Esophagus squamous epithelium (tissue), 5 donors: ENCODE measurements at places on chromosomes 3 and 15.

DNA sequence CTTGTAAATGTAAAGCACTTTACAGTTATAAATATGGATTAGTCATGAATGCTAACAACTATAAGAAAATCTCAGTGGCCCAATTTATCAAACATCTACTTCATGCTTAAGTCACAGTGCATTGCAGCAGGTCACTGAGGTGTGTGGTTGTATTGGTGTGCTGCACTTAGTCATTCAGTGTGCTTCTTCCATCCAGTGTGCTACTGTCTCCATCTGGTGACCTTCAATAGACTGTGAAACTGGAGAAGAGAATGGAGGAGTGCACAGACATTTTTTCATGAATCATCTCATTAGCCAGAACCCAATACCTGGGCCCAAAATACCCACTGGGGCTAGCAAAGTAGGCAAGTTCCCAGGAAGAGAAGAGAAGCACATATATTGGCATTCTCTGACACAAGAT lies 199.6 kb downstream of the SHOX2 start:
- DNase-seq = no peak

DNA sequence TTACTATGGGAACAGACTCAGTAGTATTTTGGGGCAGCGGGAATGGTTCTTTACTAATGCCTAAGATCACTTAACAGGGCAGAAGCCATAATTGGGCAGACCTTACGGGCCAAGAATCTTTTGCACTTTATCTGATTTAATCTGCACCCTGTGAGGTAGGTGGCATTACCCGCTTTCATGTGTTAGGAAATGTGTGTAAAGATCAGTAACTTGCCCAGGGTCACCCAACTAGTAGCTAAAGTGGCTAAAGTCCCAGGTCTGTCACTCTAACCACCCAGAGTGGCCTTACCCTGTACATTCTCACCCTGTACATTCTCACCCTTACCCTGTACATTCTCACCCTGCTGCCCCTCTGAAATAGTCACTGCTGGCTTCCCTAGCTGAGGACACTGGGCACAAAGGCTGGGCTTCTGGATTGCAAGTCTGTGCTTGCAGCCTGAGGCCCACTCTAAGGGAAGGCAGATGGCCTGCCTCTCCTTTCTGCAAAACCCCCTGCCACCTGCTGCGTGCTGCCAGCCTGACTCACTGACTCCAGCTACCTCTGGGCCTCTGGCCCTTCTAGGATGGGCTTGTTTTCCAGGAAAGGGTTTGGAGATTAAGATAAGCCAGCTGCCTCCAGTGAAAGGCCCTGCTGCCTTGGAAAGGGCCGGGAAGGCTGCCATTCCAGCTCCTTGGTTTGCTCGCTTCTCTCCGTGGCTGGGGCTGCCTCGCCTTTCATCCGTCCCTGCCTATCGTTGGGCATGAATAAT lies 37.5 kb upstream of the MYZAP start:
- no peak for DNase-seq

DNA sequence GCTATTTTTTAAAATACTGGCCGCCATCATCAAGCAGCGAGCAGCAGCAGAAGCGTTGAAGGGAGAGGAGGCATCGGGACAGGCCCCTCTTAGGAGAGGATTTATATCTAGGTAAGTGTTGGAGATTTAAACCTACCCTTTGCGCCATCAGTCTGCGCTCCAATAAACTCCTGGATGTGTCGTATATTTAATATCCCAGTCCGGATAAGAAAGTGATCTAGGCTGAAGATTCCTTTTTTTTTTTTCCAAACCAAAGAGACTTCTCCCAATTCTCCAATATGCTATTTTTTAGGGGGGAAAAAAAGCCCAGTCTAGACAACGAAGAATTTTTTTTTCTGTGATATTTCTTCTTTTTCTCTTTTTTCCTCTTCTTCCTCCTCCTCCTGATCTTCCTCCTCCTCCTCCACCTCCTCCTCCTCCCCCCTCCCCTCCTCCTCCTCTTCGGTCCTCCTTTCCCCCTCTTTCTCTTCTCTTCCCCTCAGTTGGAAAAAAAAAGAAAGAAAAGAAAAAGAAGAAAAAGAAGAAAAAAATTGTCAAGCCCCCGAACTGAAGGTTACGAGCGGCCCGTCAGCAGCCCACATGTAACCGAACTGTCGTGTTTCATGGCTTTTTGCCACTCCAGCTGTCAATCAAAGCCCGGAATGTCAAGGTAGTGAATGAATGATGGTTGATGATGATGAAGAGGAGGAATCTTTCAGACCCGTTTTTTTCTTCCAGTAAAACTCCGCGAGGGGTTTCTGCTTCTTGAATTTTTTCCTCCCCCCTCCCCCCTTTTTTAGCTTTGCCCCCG lies 835 bp downstream of the MEIS2 start:
- no peak for DNase-seq

- no peak for DNase-seq
Observed at GRCh38 chr15:42111924-42112323, 17.6 kb upstream of the PLA2G4D start.

DNA sequence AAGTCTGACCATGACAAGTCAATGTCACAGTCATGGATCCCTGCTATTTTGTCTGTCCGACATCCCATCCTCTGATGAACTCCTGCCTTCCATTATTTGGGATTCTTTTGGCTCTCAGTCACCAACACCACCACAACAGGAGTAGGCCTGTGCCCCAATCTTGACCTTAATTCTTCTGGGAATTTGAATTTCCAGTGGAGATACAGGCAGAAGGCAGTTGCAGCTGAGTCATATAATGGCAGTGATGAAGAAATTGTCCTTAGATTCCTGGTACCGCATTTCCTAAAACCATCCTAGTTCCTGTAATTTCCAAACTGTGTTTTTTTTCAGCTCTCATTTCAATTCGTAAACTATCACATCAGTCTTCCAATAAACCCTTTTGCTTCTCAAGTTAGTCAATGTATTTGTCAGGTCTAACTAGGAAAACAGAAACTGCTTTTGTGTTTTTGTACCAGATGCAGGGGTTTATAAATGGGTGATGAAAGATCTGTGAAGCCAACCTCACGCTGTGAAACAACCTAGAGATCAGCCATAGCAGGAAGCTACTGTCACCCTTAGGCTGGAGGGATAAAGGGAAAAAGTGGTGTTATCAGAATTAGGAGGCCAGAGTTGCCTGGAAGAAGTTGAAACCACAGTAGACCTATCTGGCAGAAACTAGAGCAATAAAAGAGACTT lies 126.3 kb upstream of the TMEM108 start:
- DNase-seq = no peak

- DNase-seq = no peak
Observed at GRCh38 chr3:38706961-38707360, 57.5 kb upstream of the SCN5A start.

DNA sequence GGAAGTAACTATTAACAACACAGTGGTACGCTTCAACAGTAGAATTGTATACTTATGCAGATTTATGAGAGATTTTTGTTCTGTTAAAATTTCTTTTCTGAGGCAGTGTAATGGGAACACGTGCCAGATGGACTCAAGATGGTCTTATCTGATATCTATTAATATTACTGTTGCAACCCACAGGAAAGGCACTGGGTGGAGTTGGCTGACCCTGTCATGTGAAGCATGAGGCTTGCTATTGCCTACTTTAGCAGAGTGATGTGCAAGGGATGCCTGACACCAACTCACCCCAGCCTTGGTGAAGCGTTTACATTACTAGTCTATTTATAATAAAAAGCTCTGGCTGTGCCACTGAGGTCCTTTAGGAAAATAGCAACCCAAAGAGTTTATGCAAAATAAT lies 19.8 kb upstream of the ARNT2 start:
- no peak for DNase-seq
